ENCODE measurements at places on chromosomes 3 and 15.

GRCh38 chr3:7733933-7734332, 767.7 kb upstream of the LMCD1 start:
- DNase-seq, result no peak

DNA sequence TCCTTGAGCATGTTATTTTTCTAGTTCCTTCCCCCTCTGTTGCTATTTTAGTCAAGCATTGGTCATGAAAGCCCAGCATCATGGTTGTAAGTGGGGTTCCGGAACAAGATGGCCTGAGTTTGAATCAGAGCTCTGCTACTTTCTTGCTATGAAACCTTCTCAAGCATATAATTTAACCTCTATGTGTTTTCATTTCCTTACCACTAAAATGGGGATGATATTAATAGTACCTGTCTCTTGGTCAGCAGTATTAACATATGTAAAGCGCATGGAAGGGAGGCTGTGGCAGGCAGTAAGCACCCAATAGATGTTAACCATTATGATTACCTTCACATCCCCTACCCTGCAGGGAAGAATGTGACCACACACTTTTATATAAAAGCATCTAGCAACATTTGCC, 14.3 kb upstream of the SPRED1 start:
- no peak for DNase-seq

DNA sequence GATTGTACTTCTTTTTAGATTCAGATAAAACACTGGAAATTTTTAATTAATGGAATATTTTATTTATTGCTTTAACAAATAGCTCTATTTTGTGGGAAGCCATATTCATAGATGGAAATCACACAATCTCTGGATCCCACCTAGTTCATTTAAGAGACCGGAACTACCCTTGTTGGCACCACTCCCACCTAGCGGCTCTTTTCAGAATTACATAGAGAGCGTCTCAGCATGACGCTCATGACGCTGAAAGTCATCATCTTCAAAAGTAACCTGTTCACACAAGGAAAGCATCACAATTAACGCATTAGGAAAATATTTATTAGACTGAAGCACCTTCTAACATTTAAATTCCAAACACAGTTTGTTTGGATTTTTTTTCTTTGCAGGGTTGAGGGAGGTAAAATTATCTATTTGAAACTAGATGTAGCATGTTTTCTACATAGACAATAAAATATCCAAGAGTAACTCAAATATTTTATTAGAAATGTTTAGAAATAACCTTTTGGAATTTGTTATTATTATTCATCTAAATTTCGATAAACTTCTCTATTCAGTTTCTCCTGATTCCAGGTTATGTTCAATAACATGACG, 214.9 kb upstream of the ARRDC4 start:
- DNase-seq, result no peak

DNA sequence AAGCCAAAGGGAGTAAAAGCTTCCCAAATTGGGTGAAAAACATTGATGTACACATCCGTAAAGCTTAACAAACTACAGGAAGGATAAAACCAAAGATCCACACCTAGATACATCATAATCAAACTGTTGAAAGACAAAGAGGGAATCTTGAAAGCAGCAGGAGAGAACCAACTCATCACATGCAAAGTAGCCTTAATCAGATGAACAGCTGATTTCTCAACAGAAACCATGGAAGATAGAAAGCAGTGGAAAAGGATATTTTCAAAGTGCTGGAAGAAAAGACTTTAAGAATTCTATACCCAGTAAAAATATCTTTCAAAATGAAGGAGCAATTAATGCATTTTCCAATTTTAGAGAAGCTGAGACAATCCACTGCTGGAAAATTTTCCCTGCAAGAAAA, 36.8 kb downstream of the CHRNA7 start:
- no peak for DNase-seq

DNA sequence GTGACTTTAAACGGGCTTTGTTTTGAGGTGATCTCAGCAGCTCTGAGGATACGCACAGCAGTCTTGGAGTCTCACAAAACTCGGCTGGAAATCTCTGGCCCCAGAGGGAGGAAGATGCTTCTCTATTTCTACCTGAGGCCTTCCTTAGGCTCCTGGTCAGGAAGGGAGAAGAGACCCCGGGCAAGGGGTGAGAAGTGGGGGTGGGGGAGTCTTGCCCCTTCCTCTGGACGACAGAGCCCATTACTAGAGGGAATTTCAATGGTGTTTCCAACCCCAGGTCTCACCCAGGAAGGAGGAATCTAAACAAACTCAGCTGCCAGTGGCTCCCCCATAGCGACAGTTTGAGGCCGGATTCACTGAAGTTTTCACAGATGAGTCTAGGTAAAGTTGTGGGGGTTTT, 37.4 kb upstream of the PCSK6 start:
- no peak for DNase-seq

GRCh38 chr15:89654847-89655805, at the start of gene KIF7:
Gene KIF7, minus strand, starts transcription at chr15:89655467. Its CDS starts 2,537 bp downstream, at chr15:89652930.
- DNase-seq, result no peak

- DNase-seq, result no peak
These were observed 22.3 kb upstream of the PLXNA1 start for GRCh38 chr3:126960604-126960995.

GRCh38 chr3:59424268-59425010, 374.6 kb upstream of the CFAP20DC start:
- DNase-seq, result peak; percentile 54

DNA sequence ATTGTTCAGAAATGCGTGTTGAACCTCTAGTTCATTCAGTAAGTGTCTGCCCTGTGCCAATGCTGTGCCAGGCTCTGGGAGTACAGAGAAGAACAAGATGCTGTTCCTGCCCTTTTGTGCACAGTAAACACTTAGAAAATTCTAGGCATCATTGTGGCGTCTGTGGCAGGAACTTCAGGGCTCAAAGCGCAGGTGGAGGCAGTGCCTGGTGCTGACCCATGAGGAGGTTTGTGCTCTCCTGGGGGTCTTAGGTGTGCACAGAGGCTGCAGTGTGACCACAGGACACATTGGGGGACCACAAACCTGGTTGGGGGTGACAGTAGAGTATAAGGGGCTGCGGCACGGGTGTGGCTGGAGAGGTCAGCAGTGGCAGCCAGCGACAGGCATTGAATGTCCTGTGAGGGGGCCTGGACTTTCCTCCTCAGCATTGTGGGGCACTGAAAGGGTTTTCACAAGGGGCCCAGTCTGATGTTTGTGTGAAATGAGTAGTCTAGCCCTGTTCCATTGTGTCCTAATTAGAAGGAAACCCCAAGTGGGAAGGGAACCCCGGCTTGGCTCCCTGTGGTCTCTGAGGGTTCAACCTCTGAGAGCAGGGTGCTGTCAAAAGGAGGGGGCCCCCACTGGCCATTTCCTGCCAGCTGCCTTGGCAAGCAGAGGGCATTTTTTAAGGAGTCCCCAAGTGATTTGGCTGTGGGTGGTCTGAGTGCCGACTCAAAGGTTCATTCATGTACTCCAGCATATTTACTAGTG, 20.9 kb downstream of the MRAS start:
- DNase-seq, result no peak

DNA sequence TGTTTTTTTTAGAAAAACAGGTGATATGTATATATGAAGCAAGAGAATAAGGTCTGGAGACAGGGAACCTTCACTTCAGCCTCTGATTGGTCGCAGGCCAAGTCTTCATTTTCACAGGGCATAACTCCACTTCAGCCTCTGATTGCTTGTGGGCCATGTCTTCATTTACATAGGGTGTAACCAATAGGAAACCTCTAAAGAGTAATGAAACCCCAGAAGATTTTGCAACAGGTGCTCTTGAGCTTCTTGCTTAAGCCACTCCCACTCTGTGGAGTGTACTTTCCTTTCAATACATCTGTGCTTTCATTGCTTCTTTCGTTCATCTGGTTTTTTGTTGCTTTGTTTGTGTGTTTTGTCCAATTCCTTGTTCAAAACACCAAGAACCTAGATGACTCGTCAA, 22.6 kb upstream of the SCG3 start:
- no peak for DNase-seq

DNA sequence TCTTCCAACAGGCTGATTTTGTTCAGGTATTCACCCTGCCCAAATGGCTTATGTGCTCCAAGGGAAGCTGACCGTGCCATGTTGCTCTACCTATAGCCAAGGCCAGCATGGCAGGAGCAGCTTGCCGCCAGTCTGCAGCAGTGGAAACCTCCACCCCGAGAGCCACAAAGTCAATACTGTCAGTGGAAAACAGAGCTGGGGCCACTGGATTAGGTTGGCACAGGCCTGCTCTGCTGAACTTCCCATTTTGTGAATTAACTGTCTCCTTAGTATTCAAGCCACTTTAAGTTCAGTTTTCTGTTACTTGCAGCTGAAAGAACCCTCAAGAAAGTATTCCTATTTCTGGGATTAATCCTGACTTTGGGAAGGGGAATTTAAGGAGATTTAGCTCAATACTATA, 63.8 kb upstream of the XCR1 start:
- no peak for DNase-seq

- DNase-seq, result no peak
These were observed 8.3 kb upstream of the CIB2 start for GRCh38 chr15:78139578-78139977.

DNA sequence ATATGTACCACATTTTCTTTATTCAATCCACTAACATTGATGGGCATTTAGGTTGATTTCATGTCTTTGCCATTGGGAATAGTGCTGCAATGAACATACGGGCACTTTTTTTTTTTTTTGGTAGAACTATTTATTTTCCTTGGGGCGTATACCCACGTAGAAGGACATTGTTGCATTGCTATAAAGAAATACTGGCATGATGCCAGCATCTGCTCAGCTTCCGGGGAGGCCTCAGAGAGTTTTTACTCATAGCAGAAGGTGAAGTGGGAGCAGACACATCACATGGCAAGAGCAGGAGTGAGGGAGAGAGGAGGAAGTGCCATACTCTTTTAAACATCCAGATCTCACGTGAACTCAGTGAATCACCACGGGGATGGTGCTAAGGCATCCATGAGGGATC, 197.0 kb downstream of the SQOR start:
- DNase-seq, result no peak

- DNase-seq, result peak; percentile 88
These were observed 107.2 kb upstream of the RASGRP1 start for GRCh38 chr15:38671675-38672254.

- no peak for DNase-seq
These were observed 27.6 kb downstream of the OPA1 start for GRCh38 chr3:193620650-193621049.

DNA sequence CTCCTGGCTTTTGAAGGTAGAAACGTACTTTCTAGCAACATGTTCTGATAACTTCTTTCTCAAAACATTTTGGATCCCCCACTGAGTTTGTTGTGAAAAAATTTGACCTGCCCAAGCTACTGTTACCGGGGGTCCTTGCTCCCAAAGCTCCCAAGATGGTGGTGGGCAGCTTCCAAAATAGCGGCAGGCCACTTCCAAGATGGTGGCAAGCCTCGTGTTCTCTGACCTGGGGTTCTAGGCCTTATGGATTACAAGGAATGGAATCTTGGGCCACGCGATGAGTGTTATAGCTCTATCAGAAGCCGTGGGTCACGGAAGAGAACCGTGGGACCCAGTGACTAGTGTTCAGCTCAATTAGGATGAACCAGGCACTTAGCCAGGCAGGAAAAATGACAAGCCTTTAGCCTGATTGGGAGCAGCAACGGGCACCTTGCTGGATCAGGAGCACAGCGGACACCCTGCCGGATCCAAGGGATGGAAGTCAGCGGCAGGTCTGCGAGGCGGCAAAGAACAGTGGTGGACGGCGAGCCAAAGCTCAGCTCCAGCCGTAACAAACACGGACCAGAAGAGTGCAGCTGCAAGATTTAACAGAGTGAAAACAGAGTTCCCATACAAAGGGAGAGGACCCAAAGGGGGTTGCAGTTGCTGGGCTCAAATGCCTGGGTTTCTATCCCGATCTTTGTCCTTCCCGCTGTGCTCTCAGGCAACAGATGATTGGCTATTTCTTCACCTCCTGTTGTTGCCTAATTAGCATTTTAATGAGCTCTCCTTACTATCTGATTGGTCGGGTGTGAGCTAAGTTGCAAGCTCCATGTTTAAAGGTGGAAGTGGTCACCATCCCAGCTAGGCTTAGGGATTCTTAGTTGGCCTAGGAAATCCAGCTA, 133.3 kb downstream of the WDR72 start:
- DNase-seq, result no peak

DNA sequence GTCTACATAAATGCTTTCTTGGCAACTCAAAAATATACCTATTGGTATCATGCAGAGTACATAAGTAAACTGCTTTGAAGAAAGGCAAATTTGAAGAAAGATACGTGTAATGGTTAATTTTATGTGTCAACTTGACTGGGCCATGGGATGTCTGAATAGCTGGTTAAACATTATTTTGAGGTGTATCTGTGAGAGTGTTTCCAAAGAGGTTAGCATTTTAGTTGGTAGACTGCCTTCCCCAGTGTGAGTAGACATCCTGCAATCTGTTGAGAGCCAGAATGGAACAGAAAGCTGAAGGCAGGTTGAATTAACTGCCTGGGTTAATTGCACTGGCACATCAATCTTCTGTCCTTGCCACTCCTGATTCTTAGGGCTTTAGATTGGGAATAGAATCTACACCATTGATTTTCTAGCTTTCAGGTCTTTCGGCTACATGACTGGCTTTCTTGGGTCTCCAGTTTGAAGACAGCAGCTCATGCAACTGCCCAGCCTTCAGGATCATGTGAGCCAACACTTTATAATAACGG, 98.3 kb downstream of the CMSS1 start:
- no peak for DNase-seq

DNA sequence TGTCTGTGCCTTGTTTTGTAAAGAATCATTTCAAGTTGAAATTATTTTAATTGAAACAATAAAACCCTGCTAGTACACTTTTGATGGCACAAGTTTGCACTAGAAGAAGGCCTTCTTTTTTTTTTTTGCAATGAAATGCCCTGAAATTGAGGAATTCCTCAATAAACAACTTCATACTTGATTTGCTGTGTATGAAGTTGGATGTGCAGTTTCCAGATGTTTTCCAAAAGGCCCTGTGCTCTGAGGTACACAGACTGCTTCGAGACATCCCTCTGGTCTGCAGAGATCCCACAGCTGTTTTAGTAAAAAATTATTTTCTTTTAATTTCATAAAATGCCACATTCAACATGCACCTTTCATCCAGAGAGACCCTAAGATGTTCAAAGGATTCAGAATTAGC, 48.9 kb downstream of the HES1 start:
- DNase-seq, result no peak

- no peak for DNase-seq
These were observed 42.1 kb downstream of the MINAR1 start for GRCh38 chr15:79474252-79474651.

GRCh38 chr3:13748276-13748879, 131.5 kb downstream of the WNT7A start:
- DNase-seq, result no peak

- DNase-seq, result peak; percentile 54
These were observed 31.8 kb downstream of the IRAK2 start for GRCh38 chr3:10196389-10197052.

DNA sequence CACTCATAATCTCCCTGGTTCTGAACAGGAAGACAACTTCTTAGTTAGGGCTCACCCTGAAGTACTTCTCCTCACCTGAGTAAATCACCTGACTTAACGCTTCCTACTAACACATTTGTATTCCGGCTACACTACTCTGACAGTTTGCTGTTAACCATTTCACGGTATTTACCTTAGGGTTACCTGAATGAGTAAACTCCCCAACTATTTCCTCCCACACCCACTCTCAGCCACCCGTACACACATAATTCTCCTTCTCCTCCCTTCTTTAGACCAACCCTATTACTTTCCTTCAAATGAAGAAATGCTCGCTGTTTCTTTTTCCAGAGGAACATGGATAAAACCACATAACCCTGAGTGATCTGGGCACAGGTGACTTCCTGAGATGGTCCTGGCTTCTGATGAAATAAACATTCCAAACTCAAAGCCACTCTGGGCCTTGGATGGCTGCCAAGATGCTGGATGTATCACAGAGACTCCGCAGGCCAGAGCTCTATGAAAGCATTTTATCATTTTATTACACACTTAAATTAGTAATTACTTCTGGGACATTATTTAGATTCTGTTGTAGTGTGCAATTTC, 183.6 kb upstream of the ATP11B start:
- DNase-seq, result no peak
